ENCODE measurements at places on chromosomes 12 and 14. TPM values are rescaled to one million over a fixed set of nuclear protein-coding genes. Genes with fewer than 3 reads are reported as not detected.

MMP19 gene
- 2.2 TPM for total RNA-seq

SPTB gene
- 0.35 TPM for total RNA-seq

NEUROD4 gene
- not detected for total RNA-seq

EXOC3L4 gene
- 81.5 TPM for total RNA-seq

WDR89 gene
- total RNA-seq: 6.1 TPM

MEG3 gene
- total RNA-seq: 26.7 TPM

SLC22A17 gene
- 3.6 TPM for total RNA-seq

ZNF740 gene
- 25.9 TPM for total RNA-seq

TPH2 gene
- not detected for total RNA-seq

MAP1LC3B2 gene
- not detected for total RNA-seq

ADGRD1 gene
- 11.6 TPM for total RNA-seq

TMTC1 gene
- 5.4 TPM for total RNA-seq

KRT78 gene
- not detected for total RNA-seq

CLEC4D gene
- total RNA-seq: not detected

ACRBP gene
- total RNA-seq: 3.2 TPM

BEST3 gene
- not detected for total RNA-seq

NABP2 gene
- 16.0 TPM for total RNA-seq

TTC6 gene
- total RNA-seq: 5.0 TPM

MED6 gene
- 10.2 TPM for total RNA-seq

SLC39A5 gene
- 227 TPM for total RNA-seq

MYH6 gene
- not detected for total RNA-seq

SMIM41 gene
- total RNA-seq: not detected

LBHD2 gene
- total RNA-seq: not detected

CPNE6 gene
- total RNA-seq: 0.40 TPM

RPGRIP1 gene
- total RNA-seq: 0.23 TPM

ALX1 gene
- not detected for total RNA-seq

RNASE3 gene
- not detected for total RNA-seq

NFYB gene
- 15.4 TPM for total RNA-seq

SMCO2 gene
- not detected for total RNA-seq

EGLN3 gene
- total RNA-seq: 3.3 TPM

TRIM9 gene
- 0.20 TPM for total RNA-seq
